Stimulated activated CD4-positive, alpha-beta T cell treated with anti-CD3 and anti-CD28 coated beads, Interleukin-15, amount 100 ng/mL, for 1 hour (primary cell): ENCODE measurements at places on chromosomes 1 and 21.

GRCh38 chr1:223443397-223443796 lies 50.2 kb downstream of the CCDC185 start:
- no peak for DNase-seq

- peak; percentile 74 for DNase-seq
Measured at GRCh38 chr21:35026617-35027562, 22.2 kb downstream of the RUNX1 start.

GRCh38 chr1:204408074-204408507 lies 3.5 kb downstream of the PPP1R15B start:
- DNase-seq: no peak

DNA sequence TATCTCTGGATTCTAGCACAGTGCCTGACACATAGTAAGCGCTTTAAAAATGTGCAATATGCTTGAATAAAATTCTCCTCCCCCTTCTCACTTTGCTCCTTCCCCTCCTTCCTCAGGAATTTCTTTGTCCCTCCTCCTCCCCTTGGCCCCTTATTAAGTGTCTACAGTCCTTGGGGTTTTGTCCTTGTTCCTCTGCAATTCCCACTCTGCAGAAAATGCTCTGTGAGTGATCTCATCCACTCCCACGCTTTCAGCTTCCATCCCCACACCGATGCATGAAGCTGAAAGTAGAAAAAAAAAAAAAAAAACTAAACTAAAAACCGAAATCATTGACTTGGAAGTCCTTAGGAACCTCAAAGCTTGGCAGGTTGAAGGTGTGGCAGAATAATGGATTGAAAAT lies 273.6 kb downstream of the RRAGC start:
- no peak for DNase-seq

DNA sequence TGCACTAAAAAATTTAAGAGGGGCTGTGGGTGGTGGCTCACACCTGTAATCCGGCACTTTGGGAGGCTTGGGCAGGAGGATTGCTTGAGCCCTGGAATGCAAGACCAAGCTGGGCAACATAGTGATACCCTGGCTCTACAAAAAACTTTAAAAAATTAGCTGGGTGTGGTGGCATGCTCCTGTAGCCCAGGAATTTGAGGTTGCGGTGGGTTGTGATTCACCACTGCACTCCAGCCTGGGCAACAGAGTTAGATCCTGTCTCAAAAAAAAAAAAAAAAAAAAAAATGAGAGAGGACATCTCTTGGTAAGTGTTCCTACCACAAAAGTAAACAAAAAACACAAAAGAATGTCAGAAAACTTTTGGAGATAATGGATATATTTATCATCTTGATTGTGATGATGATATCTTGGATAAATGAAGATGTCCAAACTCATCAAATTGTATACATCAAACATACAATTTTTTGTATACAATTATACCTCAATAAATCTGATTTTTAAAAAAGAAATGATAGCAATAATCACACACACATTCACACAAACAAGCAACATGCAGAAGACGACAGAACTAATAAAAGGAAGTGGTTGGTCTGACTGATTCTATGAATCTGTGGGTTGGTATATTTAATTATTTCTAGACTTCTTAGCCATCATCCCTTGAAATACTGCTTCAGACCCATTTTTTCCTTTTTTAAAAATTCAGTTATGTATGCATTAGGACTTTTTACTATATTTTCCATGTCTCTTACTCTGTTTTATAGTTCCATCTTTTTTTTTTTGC lies 465.9 kb downstream of the PLA2G4A start:
- no peak for DNase-seq

GRCh38 chr1:43238085-43238484 lies 31.7 kb upstream of the TMEM125 start:
- no peak for DNase-seq

DNA sequence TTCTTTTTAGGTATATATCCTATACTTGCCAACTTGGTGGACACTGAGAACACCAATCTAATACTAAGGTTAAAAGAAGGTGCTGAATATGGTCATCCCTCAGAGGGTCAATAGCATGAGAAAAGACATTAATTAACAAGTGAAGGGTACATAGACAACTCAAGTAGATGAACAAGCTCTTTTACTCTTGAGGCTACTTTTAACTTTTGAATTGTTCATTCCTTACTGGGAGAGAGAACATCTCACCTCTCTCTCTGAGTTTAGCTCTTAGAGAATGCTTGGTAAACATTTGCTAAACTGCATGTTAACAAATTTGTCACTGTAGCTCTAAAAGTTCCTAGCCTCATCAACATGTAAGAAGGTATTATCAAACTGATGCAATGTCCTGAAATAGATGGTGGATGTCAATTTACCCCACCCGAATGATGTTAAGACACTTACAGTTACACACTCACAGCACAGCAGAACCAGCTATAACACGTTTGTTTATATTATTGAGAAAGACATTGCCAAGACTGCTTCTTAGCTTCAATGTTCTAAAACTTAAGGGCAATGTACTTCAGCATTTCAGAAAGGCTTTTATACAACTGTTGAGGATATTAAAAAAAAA lies 35.9 kb downstream of the HEATR1 start:
- DNase-seq: no peak

DNA sequence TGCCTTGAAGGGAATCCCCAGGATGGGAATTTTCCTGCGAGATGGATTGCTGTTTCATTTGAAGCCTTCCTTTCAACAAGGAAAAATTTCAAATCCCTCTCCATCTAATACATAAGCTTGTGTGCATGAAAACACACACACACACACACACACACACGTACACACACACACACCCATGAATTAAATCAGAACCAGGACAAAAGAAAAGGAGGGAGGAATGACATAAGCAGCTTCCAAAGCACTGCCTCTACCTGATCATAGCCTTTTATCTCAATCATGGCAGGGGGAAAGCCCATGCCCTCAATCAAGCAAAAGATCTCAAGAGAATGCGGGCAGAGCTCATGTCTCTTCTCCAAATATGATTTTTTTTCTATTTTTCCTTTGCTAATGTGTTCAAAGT lies 139.7 kb downstream of the SLC44A5 start:
- no peak for DNase-seq

DNA sequence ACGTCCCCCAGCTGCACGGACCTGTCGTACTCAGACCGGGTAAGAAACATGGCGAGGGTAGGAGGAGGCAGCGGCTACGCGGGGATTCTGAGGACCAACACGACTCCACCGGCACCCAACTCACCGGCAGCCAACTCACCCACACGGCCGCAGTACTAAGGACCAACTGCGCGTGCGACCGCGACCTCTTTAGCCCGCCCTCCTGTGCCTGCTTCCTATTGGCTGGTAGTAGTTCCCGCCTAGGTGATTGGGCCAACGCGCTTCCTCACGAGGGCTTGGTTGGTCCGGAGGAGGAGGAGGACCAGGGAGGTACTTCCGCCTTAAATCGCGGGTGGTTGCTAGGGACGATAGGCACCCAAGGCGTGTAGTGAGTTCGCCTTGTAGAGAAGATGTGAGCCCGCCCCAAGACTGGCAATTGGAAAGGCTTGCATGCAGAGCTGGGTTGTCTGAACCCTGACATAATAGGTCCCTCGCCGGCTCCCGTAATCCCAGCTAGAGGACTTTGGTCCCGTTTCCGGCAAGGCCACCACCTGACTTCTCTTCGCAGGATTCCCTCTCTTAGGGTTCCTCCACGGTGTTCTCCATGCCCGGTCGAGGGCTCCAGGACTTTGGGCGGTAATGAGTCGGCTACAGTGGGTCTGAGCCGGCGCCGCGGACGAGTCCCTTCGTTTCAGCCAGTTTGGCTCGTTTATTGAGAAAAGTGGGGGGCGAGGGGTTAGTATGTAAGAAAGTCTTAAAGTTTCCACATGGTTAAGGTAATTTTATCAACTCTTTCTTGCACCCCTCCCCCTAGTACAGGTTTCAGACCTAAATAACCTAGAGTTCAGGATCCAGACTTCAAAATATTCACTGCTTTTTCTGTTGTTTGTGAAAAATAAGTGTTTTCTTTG lies at the start of gene PSMA5:
Gene PSMA5 (minus strand): TSS at position 168 of the 890 bp plus-strand sequence. CDS start 118 bp downstream, at position 50.
- DNase-seq: peak; percentile 84

DNA sequence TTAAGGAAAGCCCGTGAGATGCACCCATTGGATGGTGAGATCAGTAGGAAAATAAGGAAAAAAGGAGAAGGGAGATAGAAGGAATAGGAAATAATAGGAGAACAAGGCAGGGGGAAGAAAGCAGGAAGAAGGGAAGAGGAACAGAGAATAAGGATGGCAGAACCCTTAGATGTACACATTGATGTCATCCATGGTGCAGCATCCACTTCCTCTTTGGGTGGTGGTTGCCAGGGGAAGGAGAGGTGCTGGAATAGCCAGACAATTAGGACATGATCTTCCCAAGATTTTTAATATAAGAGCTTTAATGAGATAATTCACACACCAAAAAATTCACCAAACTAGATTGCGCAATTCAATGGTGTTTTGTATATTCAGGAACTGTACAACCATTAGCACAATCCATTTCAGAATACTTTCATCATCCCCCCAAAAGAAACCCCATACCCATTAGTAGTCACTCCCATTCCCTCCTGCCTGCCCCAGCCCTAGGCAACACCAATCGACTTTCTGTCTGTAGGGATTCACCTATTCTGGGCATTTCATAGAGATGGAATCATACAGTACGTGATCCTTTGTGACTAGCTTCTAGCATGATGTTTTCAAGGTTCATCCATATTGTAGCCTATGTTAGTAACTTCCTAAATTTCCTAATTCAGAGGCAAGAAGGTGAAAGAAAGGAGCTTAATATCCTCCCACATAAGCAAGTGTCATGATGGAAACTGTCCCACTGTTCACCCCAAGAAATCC lies 121.4 kb downstream of the PLXNA2 start:
- no peak for DNase-seq

DNA sequence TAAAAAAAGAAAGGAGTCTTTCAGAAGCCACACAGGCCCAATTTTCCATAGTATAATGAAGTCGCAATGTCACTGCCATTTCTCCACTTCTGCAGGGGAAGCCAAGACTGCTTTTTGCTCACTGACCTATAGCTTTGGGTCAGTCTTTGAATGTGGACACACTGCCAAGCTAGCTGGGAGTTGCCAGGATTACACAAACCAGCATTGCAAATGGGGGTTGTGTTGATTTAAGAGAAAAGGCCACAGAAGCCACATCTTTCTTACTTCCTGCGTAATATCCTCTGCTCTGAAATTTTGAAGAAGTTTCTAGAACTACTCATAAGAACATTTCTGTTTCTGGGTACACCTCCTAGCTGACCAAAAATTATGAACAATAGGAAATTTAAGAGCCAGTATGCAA lies 45.8 kb upstream of the SAMSN1 start:
- no peak for DNase-seq

GRCh38 chr1:40782371-40782956 lies 1.1 kb upstream of the KCNQ4 start:
- DNase-seq: no peak

GRCh38 chr1:52332411-52332810 lies 33.6 kb downstream of the CC2D1B start:
- DNase-seq: no peak

DNA sequence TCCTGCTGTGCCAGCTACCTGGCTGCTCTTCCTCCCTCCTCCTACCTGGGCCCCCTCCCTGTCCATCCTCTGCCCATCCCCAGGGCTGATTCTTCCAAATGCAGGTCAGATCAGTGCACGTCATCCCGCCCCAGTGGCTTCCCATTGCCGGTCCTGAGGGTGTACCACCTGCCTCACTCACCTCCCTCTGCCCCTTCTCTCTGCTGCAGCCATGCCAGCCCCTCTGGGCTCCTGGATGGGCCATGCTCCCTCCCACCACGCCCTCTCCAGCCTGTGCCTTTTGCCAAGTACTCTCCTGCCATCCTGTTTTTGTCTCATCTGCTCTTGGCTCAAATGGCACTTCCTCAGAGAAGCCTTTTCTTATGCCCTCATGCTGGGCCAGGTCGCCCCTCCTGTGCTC lies 95.8 kb downstream of the ARHGEF10L start:
- DNase-seq: no peak

- no peak for DNase-seq
Measured at GRCh38 chr1:244352156-244352830, 99.4 kb downstream of the ADSS2 start.

DNA sequence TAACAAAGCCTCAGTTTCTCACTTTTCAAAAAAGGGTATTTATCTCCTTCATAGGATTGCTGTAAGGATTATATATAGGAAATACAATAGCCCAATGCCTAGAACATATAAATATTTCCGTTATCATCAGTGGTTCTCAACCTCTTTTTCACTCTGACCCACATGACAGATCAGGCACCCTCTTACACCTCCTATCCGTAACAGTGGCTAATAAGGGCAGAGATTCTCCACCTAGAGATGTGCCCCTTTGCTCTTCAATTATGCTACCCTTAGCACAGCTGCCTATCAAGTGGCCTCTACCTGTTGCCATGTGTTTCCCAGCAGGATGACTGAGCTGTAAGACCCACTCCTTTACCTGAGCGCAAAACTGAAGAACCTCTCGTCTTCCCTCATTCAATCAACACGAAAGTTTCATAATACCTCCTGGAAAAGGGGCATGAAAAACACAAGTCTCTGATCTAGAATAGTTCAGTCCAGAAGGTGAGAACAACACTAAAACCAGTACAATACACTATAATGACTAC lies 10.5 kb downstream of the PUM1 start:
- no peak for DNase-seq

GRCh38 chr1:940107-941014 lies 16.6 kb downstream of the SAMD11 start:
- DNase-seq: no peak

GRCh38 chr1:18091660-18092446 lies 15.7 kb upstream of the IGSF21 start:
- DNase-seq: no peak

GRCh38 chr1:211033921-211034525 lies 99.9 kb downstream of the KCNH1 start:
- no peak for DNase-seq

- no peak for DNase-seq
Measured at GRCh38 chr1:223031733-223032601, 111.1 kb downstream of the TLR5 start.

DNA sequence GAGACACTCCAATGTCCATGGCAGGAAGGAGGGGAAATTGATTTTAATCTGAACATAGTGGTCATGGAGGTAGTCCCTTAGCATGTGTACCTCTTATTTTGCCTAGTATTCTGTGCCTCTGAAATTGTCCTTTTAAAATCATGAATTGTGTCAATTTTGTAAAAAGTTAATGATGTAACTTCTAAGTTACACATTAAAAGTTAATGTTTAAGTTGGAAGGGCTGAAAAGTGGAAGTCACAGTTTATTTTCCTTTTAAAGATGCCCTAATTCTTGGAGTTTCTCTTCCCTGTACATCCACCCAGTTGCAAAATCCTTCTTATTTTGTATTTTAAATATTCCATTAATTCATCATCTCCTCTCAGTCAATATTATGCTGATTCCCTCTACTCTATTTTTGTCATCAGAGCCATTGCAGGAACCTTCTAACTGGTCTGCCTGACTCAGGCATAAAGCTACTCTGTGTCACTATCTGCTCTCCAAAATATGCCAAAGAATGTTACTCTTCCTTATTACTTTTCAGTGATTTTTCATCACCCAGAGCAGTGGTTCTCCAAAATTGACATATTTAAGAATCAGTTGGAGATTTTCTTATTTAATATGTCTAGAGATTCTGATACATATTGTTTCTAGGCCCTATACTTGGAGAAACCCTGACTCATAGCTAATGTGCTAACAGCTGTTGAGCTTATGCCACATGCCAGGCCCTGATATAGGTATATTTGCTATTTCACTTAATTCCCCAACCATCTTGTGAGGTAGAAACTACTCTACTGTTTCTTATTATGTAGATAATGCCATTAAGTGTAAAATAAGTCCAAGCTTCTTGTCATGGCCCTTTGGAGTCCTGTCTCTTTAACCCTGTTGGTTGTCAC lies 5.1 kb downstream of the HOOK1 start:
- DNase-seq: no peak

GRCh38 chr1:65471861-65472332 lies 51.4 kb downstream of the LEPR start:
- no peak for DNase-seq

- DNase-seq: no peak
Measured at GRCh38 chr1:101742509-101742908, 254.2 kb downstream of the OLFM3 start.
